CD8-positive, alpha-beta memory T cell (primary cell): ENCODE measurements at places on chromosomes 7 and 10.
A peak's percentile ranks its signal among the peaks of the same experiment; 100 is the strongest.

GRCh38 chr10:99564361-99564760 is 31.6 kb downstream of the NKX2-3 start:
- no peak for DNase-seq

GRCh38 chr7:71267734-71268469 is 136.0 kb downstream of the GALNT17 start:
- DNase-seq = no peak

GRCh38 chr7:68682910-68683309 is 915.4 kb upstream of the AUTS2 start:
- DNase-seq = no peak

DNA sequence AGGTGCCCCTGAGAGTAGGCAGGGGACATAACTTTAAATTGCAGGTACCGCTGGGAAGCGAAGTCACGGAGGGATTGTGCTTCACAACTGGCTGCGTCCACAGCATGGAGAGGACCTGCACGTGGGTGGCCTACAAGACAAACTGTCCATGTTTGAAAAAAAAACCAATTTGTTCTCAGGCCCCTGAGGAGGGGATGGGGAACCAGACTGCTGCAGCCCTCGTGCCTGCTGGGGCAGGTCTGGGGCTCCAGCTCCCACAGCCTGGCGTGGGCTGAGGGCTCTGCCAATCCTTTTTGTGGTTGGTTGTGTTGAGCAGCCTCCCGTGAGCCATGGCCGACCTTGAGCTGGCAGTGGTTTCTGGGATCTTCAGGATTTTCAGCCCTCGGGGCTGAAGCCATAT is 9.7 kb downstream of the SFRP5 start:
- DNase-seq = no peak

DNA sequence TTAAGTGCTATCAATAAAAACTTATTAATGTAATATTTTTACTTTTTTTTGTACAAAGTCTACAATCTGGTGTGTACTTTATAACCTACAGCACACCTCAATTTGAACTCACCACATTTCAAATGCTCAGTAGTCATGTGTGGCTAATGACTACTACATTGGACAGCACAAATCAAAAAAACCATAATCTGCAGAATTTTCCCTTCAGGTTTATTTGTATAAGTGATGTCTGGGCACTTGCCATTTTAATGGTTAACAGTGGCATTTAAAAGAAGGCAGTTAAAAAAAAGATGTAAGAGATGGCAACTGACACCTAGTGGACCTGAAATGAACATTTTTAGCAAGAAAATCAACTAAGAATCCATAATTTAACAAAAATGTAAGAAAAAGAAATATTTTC is 124.6 kb upstream of the NRBF2 start:
- no peak for DNase-seq

DNA sequence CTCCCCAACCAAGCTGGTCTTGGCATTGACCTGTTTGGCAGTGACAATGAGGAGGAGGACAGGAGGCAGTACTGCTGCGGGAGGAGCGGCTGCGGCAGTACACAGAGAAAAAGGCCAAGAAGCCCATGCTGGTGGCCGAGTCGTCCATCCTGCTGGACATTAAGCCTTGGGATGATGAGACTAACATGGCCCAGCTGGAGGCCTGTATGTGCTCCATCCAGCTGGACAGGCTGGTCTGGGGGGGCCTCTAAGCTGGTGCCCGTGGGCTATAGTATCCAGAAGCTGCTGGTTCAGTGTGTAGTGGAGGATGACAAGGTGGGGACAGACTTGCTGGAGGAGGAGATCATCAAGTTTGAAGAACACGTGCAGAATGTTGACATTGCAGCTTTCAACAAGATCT is 39.1 kb upstream of the ZNF273 start:
- no peak for DNase-seq

GRCh38 chr10:119516381-119517234 is 25.9 kb downstream of the RGS10 start:
- peak; percentile 82 for DNase-seq

DNA sequence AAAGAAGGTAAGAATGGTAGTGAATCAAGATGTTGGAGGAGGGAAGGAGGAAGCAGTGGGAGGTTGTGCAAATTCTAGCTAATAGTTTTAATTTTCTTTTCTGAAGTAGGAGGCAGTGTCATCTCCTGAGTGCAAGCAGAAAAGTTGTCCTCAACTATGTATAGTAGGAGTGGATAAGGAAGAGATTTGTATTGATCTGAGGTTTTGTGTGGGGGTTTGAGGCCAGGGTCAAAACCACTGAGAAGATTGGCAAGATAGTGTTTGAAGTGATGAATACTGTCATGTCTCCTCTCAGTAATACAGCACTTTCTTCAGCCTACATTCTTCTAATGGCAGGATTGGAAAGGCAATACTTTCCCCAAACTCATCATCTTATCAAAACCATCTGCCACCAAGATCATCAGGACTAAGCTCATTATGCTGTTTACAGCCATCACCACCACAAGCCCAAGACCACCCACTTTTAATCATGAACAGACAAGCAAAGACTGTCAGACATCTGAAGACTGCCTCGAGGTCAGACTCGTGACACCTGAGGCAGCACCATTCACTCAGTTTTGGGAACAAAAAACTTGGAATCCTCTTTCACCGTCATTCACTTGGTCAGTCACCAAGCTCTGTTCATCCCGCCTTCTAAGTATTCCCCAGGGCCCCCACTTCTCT is 1.5 kb upstream of the MIOS start:
- DNase-seq = no peak

DNA sequence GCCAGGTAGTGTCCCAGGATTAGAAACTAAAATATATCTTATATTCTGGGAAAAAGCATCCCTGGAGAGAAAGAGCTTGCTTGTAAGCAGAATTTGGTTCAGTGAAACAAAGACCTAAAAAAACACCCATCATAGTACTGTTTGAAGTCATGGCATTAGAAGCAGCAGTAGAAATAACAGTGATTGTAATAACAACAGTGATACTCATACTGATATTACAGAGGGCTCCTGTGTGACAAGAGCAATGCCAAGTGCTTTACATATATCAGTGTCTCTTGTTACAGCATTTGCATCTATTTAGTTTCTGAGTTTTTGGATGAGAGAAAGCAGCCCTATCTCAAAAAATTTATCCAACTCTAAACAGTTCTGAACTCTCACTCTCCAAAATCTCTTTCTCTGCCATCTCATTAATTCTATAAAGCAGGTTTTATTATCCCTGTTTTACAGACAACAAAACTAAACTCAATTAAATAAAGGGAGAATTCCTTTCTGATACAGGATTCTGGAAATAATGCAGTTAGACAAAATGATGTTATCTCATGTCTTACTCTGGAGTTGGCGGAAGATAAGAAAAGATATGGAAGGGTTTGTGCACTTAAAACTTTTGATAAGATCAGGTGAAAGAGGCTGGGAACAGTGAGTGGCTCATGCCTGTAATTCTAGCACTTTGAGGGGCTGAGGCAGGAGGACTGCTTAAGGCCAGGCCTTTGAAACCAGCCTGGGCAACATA is 146.5 kb upstream of the AOAH start:
- no peak for DNase-seq

GRCh38 chr10:62248465-62248864 is 20.2 kb downstream of the RTKN2 start:
- DNase-seq = no peak

- no peak for DNase-seq
Measured at GRCh38 chr7:133704453-133704852, 422.7 kb upstream of the LRGUK start.

- DNase-seq = no peak
Measured at GRCh38 chr10:693506-693905, 4.0 kb upstream of the DIP2C start.

DNA sequence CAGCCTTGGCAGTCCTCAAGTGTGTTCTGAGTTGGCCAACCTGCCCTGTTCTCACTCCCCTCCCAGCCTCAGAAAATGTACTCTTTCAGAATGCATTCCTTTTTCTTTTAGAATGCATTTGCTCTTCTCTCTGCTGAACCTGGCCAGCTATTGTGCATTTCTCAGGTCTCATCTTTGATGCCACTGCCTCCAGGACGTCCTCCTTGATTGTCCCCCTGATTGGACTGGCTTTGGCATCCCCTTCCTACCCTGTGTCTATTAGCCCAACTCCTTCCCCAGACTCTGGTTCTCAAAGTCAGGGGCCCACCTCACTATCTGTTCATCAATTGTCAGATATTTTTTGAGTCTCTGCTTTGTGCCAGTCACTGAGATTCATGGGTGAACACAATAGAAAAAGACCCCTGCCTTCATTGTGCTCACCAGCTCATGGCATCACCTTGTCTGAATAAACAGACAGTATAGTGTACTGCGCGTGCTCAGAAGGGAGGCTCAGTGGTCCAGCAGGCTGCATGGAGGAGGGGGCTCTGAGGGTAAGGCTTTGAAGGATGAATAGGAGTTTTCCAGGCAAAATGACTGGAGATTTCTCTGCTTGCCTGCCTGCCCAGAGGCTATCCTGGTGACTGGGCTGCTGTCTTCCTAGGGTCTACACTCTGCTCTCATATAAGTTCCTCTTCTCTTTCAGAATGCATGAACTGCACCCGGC is 96.5 kb downstream of the MYL10 start:
- no peak for DNase-seq

DNA sequence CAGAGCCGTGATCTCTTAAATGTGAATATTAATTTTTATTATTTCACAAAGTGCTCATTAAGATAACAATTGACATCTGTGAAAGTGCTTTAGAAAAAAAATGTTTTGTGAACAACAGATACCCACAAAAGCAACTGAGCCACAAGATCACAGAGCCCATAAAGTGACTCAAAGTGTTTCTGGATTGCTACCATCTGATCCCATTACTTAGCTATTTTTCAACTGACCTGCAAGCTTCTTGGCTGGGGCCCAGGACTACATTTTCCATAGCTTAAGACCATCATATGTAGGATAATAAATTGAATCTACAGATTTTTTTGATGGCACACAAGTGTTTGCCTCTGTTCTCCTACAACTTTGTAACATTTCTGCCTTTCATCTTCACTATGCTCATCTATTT is 674.4 kb downstream of the PHTF2 start:
- no peak for DNase-seq

GRCh38 chr10:51894771-51895578 is 195.6 kb upstream of the CSTF2T start:
- no peak for DNase-seq

DNA sequence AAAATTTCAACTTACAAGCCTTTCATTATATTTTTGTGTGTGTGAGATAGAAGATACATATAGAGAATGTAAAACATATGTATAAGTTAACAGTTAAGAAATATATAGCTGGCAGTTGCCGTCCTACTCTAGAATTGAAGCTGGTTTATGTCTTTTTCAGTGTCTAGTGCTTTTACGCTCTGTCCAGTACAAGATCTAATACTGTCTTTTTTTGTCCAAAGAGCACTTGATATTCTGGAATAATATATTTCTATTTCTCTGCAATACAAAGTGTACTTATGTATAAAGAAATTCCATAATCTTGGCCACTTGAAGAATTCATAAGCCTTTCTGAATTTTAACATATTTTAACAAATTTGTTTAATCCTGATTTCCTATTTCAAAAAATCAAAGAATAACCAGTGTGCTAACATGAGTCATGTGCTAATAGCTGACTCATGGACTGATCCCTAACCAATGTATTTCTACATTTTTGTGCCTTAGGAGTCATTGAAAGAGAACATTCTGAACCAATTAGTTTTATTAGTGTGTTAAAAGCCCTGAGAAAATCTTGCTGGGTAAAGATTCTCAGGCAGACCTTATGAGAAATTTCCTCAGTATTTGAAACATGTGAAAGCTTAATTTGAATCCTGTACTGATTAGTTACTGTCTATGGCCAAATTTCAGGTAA is 73.2 kb upstream of the CCAR1 start:
- DNase-seq = no peak

GRCh38 chr10:8246548-8246947 is 192.1 kb downstream of the GATA3 start:
- DNase-seq = no peak

DNA sequence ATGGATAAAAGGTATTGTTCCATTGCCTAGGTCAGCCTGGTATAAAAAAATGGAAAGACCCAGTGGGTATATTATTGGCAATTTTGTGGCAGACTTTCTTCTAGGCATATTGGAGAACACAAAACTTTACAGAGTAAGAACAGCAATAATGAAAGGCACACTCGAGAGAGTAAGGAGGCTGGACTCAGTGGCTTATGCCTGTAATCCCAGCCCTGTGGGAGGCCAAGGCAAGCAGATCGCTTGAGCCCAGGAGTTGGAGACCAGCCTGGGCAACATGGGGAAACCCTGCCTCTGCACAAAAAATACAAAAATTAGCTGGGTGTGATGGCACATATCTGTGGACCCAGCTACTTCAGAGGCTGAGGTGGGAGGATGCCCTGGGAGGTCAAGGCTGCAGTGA is 158.2 kb downstream of the FAM107B start:
- no peak for DNase-seq

DNA sequence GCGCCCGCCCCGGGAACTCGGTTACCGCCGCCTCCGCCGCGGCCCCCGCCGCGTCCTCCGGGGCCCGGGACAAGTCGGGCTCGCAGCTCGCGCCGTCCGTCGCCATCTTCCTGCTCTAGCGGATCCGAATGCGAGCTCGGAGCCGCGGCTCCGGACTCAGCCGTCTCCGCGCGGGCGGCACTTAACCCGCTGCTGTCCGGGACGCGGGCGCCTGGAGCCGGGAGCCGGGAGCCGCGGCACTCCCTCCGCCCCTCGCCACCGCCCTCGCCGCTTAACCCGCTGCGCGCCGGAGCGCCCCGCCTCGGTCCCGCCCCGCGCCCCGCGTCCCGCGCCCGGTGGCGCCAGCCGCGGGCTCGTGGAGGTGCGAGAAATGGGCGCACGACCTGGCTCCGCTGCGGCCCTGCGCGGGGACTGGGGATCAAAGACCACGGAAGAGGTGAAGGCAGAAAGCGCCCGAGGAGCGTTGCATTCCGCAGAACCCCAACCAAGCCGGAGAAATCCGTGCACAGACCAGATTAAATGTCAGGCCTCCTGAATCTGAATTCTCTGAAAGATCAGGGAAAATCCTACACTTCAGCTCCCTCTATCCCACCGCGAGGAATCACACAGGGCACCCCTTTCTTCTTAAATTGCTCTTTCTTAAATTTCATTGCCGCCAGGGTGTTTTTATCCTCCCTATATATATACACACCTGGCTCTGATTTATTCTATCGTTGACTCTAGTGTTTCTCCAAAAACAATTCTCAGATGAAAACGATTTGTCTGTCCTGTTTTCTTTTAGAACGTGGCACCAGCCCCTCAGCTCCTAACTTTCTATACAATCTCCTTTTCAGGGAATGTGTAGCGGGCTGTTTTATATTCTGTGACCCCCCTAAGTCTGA is at the start of gene CTTNBP2:
TSS of gene CTTNBP2 (minus strand) at position 132 of the 881 bp plus-strand sequence. CDS start at position 106, 26 bp downstream.
- DNase-seq = no peak

GRCh38 chr10:70459774-70460490 is 18.5 kb upstream of the NODAL start:
- DNase-seq = no peak

DNA sequence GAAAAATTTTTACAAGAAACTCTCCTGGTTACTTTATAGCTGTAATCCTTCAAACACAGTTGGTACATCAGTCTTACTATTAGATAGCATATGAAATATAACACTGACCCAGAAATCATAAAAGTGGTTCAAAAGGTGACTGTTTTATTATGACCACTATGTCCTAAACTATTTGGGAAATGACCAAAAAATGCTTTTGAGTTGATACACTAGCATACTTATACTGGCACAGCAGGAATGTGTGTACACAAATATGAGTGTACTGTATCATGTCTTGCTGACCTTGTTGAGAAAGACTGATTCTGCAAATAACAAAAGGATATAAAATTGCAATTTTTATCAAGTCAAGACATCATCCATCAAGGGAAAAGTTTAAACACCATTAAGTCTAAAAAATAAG is 24.3 kb downstream of the CSTF2T start:
- no peak for DNase-seq
